ENCODE measurements at places on chromosomes 3 and 15.

DNA sequence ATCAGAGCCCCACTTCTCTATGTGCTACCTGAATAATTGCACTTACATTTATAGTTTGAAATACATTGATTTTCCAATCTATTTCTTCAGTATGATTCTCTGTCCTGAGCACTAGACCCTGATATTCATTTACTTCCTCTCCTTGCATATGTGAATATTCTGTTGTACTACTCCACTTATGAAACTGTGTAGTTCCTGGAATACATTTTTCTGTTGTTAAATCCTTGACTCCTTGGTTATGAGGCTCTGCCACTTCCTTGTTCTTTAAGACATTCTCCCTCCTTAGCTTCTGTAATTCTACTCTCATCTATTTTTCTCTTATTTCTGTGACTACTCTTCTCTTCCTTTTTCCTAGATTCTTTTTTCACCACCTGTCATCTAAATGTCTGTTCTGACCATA, 12.9 kb upstream of the MGA start:
- no peak for DNase-seq

DNA sequence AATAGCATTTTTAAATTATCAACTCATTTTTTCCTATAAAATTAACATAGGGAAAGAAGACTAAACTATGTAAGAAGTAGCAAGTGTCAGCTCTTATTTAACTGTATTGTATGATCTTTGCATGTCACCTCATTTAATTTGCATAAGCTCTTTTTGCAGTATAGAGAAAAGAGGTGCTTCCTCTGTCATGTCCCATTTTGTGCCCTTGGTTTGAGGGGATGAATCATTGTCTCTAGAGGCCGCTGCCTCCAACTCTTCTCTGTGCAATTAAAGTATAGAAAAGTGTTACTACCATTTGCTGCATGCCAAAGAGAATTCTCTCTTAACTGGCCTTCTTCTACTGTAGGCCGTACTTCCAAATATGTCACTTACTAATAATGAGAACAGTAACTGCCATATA, 93.4 kb downstream of the LRRC28 start:
- no peak for DNase-seq

- no peak for DNase-seq
Measured at GRCh38 chr3:38084334-38085310, 45.6 kb downstream of the DLEC1 start.

GRCh38 chr15:64754663-64755426, 20.5 kb downstream of the RBPMS2 start:
- DNase-seq: no peak

- no peak for DNase-seq
Measured at GRCh38 chr3:53704363-53704725, 141.9 kb downstream of the CHDH start.

GRCh38 chr3:117955196-117955595, 1079.5 kb downstream of the IGSF11 start:
- DNase-seq: peak; percentile 12

DNA sequence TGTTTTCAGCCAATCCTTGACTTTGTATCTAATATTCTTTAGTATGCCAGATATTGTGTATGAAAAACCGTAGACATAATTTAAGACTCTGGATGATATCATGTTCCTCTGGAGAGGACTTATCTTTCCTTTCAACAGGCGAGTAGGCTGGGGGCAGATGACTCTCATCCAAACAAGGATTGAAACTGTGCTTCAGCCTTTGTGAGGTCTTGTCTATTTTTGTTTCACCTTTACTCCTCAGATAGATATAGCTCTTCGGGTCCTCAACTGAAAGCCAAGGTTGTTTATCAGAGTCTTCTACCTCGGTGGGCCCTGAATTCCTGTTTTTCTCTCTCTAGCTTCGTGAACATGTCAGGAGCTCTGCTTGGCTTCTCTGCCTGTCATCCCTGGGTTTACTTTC, 66.0 kb downstream of the C3orf20 start:
- DNase-seq: no peak

GRCh38 chr15:68651916-68652525, 73.2 kb downstream of the CORO2B start:
- peak; percentile 30 for DNase-seq

GRCh38 chr15:73631915-73632669, 1.1 kb downstream of the NPTN start:
- DNase-seq: no peak

- DNase-seq: peak; percentile 75
Measured at GRCh38 chr15:54011656-54012055, 33.4 kb downstream of the UNC13C start.

DNA sequence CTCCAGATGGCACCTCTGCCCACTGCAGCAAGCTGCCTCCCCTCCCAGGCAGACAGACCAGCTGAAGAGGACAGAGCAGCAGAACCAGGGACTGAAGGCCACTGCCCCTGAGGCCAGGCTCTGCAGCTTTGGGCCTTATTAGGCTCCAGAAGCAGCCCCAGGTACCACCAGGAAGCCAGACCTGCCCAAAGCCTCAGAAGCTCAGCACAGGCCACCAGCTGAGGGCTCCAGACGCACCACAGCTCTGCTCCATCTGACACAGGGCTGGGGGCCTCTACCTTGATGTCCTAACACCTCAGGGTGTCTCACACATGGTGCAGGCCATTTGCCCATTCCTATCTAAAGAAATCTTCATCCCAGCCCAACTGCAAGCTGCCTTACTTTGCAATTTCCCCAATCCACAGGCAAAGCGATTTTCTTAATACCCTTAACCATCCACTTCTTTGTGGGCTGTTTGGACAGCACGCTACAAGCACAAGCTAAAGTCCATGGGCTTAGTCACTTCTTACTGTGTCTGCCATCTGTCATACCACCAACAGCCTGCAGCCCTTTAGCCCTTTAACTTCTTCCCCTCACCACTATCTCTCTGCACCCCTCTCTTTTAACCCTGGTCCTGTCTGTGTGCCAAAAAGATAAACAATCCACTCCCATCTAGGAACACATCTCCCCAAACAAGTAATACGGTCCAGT, 112.1 kb downstream of the IQSEC1 start:
- DNase-seq: no peak

DNA sequence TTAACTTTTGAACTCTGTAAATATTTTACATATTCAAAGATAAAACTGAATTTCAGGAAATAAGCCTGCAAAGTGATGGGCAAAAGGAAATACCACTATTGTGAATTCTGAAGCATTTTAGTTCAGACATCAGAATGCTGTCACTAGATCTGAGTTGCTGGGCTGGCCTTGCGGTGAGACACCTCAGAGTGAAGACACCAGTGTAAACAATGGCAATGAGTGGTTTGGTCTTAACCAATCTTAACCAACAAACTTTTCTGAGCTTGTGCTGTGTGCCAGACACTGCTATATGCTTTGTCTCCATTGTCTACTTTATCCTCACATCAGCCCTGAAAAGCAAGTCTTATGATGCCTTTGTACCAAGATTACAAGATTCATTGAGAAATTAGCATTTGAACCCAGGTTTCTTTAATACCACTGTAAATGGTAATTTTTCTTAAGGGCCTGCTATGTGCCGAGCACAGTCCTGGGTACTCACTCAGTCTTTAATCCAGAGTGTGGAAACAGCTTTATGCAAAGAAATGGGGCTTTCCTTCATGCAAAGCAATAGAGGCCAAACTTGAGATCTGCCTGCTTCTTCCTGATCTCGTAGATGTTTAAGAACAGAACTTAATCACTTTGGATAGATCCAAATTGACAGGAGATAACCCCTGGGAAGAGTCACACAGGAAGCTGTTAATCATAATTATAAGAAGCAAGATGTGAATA, 55.0 kb downstream of the TMEM39A start:
- DNase-seq: no peak

- no peak for DNase-seq
Measured at GRCh38 chr3:58683466-58683865, 16.9 kb upstream of the FAM3D start.

- no peak for DNase-seq
Measured at GRCh38 chr3:5022966-5023776, 43.9 kb downstream of the BHLHE40 start.

DNA sequence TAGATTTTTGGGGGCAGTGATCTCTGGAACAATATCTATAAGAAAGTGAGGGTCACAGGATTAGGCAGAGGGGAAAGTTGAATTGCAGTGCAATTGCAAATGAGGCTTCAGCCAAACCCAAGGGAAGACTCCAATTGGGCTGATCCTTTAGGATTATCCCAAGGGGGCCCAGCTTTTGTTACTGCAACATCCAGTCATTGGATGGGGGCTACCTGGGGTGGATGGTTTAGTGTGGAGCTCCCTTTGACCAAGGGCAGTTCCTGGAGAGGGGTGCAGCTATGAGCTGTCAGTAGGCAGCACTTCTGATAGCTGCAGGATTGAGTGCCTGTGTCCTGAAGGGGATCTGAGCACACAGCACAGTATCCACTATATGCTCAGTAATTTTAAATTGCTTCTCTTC, 355.2 kb upstream of the AZI2 start:
- DNase-seq: no peak

DNA sequence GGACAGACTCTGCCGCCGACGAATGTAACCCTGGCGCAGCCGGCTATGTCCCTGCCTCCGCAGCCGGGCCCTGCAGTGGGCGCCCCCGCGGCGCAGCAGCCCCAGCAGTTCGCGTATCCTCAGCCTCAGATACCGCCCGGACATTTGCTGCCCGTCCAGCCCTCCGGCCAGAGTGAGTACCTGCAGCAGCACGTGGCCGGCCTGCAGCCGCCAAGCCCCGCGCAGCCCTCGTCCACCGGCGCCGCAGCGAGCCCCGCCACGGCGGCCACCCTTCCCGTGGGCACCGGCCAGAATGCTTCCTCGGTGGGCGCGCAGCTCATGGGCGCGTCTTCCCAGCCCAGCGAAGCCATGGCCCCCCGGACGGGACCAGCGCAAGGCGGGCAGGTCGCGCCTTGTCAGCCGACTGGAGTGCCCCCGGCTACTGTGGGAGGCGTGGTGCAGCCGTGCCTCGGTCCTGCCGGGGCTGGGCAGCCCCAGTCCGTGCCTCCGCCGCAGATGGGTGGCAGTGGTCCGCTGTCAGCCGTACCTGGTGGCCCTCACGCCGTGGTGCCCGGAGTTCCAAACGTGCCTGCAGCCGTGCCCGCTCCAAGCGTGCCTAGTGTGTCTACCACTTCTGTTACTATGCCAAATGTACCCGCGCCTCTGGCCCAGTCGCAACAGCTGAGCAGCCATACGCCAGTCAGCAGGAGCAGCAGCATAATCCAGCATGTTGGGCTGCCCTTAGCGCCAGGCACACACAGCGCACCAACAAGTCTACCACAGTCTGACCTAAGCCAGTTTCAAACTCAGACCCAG, 2.4 kb downstream of the TSC22D2 start:
- DNase-seq: peak; percentile 15

DNA sequence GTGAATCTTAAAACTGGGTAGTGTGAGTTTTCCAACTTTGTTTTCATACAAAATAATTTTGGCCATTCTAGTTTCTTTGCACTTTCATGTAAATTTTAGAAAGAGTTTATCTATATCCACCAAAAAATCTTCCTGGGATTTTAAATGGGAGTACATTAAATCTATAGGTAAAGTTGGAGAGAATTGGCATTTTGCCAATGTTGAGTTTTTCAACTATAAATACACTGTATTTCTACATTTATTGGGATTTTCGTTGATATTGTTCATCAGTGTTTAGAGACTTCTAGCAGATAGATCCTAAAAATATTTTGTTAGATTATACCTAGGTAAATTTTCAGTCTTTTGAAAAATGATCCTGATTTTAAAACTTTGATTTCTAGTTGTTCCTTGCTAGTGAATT, 83.1 kb upstream of the CCDC54 start:
- DNase-seq: no peak

DNA sequence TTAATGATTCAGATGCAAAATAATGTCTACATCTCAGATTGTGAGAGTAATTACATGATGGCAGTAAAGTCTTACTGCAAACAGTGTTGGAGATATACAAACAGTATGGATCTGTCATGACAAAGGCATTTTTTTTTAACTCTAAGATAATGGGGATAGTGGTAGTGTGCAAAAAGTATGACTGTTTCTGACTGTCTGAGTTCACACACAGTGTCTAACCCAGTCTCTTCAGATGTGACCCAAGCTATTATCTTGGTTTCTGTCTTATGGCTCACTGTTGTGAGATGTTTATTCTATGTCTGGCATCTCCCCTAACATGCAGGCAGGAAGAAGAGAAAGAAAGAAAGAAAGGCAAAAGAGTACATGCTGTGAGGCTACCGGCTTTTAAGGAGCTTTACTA, 17.0 kb downstream of the RPL39L start:
- DNase-seq: no peak

GRCh38 chr15:91526424-91526823, 327.1 kb upstream of the SLCO3A1 start:
- no peak for DNase-seq

DNA sequence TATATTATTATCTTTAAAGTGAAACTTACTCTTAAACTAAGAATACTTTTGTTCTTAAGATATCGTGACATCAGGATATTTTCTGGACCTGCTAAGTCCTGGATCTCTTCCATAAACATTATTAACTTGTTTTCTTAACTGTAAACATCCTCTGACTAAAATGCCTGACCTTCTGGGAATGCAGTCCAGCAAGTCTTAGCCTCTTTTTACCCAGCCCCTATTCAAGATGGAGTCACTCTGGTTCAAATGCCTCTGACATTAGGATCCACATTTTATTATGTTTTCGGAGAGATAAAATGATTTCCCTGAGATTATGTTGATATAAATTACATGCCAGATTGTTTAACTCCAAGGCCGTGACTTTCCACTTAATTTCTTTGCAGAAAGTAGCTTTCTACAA, 37.6 kb downstream of the OSTN start:
- DNase-seq: no peak

- DNase-seq: no peak
Measured at GRCh38 chr15:59941612-59942011, 62.5 kb upstream of the FOXB1 start.

DNA sequence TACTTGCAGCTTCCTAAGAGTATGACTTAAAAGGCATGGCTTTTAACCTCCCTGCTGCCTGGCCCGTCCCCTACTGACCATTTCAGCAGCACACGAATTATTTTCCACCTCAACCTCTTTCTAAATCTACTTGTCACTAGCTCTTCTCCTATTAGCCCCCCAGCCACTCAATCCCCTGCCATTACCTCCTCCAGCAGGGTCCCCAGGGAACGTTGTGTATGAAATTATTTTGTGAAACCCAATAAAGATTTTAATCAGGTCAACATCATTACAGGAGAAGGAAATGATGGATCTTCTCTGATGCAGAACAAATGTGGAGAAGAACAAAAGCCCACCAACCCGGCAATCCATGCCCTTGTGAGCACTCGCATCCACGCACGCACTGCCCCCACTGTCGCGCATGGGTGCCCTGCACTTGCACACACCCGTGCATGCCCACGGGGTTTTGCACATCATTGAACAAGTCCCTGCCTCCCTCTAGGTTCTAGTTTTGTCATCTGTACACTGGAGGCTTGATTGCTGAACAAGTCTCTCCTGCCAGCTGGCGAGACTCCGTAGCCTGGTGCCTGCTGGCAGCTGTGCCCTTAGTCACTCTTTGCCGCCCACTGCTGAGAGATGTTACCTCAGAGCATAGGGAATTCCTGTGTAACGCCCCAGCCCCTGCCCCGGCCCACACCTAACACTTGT, 51.6 kb downstream of the LINGO1 start:
- DNase-seq: no peak

GRCh38 chr15:51104512-51104911, 9.8 kb upstream of the TNFAIP8L3 start:
- no peak for DNase-seq
